ENCODE measurements at places on chromosomes 7 and 10.

DNA sequence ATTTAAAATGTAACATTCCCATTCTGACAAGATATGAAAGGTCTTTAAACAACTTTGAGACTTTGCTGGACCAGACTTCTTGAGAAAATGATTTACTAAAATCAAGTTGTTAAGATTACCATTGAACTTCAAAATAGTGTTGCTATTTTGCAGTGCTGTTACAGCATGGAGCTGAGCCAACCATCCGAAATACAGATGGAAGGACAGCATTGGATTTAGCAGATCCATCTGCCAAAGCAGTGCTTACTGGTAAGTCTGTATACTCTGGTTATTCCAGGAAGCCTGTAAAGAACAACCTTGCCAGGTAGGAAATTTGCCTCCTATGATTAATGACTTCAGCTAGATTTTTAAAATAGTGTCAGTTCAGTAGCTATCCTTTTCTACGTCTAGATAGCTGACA is 18.8 kb downstream of the TNKS2 start:
- no peak for DNase-seq

- DNase-seq = no peak
Measured at GRCh38 chr7:92056286-92056685, 78.0 kb downstream of the CYP51A1 start.

- DNase-seq = no peak
Measured at GRCh38 chr7:28661826-28662595, 249.7 kb downstream of the CREB5 start.

DNA sequence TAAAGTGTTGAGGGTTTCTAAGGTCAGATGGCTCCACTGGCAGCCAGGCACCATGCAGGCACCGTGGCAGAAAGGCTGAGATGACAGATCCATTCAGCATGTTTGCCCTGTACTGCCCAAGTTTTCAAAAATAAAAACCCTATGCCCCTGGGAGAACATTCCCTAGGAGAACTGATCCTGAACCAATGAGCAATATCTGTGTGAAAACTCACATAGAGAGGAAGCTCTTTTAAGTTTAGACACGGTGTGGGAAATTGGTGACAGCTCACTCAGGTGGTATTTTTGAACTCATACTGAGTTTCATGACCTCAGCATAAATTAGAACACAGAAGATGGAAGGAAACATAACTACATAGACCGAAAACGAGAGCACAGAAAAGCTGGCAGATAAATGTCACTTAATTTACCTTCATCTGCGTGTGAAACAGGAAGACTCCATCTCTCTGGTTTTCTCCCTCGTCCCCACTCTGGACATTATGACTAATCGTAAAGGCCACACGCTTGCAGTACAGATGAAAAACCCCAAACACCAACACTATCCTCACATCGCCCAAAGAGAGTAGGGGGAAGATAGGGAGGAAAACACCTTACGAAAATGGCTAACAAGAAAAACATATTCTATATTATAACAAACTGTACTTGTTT is 127.8 kb downstream of the ICA1 start:
- no peak for DNase-seq

DNA sequence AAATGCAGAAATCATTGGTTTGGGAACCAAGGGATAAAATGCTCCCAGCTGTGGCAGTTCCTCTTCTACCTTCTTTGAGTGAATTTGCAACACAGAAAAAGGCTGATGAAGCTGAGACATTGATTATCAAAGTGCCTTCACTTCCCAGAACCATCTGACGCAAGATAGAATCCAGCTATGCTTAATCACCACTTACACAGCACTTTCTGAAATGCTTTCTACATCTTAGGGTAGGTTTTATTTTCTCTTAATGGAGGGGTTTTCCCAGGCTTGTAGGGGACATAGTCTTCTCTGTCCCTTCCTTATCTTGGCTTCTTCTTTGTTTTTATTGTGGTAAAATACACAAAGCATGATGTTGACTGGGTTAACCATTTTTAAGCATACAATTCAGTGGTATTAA is 332.6 kb upstream of the ZNF32 start:
- no peak for DNase-seq

Measured in cortex of kidney (tissue), 1 donor.